ENCODE measurements at places on chromosomes 6 and 20.

- no peak for DNase-seq
These were observed 667.1 kb downstream of the TENT5A start for GRCh38 chr6:81085431-81085790.

GRCh38 chr6:158399040-158399700, 86.9 kb downstream of the TULP4 start:
- DNase-seq = peak; percentile 39

- DNase-seq = no peak
These were observed 53.6 kb downstream of the CDH26 start for GRCh38 chr20:60011512-60012507.

DNA sequence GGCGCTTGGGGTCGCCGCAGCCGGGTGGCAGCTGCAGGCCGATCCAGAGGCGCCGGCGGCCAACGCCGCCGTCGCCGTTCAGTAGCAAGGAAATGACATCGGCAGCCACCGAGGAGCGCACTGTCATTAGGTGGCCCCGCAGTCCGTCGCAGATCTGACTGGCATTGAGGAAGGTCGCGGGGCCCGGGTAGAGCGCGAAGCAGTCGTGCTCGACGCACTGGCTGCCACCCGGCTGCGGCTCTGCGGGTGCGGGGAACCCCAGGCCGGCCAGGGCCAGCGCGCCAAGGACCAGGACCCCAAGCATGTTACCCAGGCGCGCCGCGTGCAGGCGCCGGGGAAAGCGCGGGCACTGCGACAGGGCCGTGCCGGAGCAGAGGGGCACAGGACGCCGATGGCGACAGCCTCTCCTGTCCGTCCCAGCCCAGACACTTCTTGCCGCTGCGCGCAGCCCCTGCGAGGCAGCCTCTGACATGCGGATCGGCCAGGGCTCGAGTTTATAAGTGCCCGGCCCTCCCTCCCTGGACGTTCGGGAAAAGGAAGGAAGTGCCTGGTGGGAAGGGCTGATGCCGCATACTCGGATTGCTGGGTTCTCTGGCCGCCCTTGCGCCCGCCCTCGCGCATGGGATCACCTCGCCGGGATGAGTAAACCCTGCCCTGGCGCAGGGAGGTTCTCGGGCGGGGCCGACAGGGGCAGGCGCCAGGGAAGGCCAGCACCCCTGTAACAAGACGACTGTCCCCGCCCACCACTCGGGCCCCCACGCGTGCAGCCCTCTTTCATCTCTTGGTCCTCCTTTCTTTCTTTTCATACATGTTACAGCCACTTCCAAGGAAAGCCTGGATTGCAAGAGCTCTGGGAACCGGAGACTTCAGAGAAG, at the start of gene THBD:
TSS of gene THBD (minus strand) at position 472 of the 875 bp plus-strand sequence. CDS start at position 304, 168 bp downstream.
- no peak for DNase-seq

DNA sequence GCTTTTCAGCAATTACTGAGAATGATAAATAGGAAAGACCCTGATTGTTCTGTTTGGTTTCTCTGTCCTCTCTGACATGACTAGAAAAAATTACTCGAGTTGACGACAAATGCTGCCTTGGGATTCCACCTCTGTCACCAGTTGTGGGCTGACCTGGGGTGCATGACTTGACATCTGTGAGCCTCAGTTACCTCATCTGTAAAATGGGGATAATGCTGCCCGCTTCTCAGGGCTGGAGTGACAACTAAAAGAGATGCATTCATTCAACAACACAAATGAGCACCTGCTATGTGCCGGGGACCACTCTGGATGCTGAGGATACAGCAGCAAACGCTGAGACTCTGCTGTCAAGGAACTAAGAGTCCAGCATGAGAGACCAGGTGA, 94.8 kb downstream of the NFATC2 start:
- no peak for DNase-seq

GRCh38 chr6:4004249-4004648, 74.7 kb downstream of the FAM217A start:
- no peak for DNase-seq

- no peak for DNase-seq
These were observed 8.7 kb upstream of the TENT5A start for GRCh38 chr6:81761197-81761596.

DNA sequence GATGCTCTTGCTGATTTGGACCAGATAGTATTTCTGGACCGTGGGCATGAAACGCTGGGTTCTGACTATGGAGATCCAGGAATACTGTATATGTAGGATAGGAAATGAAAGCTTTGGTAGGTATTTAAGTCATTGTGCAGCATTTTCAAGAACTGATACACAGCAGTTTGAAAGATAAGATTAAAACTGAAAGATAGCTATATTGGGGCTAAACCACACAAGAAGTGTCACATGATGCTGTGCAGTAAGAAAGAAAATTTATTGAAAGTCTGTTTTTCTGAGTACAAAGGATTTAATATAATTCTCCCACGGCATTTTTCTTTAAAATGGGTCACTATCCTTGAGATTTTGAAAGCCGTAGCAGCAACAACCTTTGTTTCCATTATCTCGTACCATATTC, 305 bp downstream of the IL17A start:
- no peak for DNase-seq

GRCh38 chr6:68633972-68634725, 933 bp upstream of the ADGRB3 start:
- DNase-seq = no peak

Data from NCI-H187 (cell line).